SK-N-SH treated with all-trans-retinoic acid at 6 μM for 48 hours (cell line): ENCODE measurements at places on chromosomes 11 and 22.

- no peak for ATAC-seq
These were observed 3.8 kb downstream of the TIMM8B start for GRCh38 chr11:112082729-112083128.

DNA sequence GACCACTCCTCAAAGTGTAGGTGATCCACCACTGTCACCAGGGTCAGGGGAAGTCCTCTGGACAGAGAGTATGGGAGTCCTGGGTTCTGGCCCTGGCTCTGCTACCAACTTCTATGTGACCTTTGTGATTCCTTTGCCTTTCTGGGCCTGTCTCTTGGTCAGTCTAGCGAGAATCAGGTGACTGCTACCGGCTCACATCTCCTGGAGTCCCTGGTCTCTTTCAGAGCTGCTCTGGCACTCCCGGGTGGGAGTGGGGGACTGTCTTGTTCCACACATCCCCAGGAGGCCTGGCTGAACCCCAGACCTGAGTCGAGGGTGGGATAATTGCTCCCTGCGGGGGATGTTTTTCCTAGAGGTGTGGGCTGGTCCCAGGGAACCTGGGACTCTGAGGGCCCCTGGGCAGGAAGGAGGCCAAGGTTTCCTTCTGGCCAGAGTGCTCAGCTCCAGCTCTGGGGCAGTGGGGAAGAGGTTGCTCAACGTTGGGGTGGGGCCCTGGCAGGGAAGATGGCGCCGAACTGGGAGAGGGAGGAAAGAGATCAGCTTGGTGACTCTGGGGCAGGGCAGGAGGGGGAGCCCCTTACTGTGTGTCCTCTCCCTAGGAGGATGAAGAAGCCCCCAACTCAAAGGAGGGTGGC is 2.1 kb downstream of the SOX10 start:
- no peak for ATAC-seq

- peak; percentile 96 for ATAC-seq
These were observed 65.0 kb upstream of the TMEM45B start for GRCh38 chr11:129750343-129751292.

- peak; percentile 6; the same call in 2 of the 3 replicates for ATAC-seq
These were observed 30.7 kb downstream of the PDE2A start for GRCh38 chr11:72643547-72643946.

DNA sequence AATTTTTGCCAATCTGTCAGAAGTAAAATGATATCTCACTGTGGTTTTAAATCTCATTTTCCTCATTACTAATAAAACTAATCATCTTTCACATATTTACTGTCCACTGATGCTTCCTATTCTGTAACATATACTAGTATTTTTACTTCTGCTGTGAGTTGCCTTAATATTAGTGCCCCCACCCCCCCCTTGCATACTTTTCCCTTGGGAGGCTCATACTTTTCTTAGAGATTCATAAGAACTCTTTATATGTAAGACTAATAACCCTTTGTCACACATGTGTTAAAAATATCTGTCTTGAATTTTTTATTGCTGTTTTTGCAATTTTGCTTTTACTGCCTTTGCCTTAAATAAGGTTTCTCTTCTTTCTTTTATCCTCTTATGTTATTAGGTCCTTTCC is 87.2 kb downstream of the PHF21A start:
- no peak for ATAC-seq

DNA sequence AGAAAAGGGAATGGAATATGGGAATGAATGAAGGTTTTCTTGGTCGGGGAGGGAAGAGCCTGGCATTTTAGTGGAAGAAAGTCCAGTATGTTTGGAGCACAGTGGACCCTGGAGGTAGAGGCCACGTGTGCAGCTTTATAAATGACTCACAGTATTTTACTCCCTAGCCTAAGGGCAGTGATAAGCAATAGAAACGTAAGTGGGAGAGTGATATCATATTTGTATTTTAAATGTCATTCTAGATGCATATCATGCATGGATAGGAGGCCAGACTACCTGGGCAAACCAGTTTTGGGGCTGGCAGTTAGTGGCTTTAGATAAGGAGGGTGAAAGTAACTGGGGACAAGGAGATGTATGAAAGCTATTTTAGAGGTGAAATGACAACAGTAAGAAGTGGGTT is 174.1 kb downstream of the ARHGAP42 start:
- no peak for ATAC-seq

GRCh38 chr11:74672956-74673692 is 58.1 kb downstream of the CHRDL2 start:
- ATAC-seq, result peak; percentile 87

DNA sequence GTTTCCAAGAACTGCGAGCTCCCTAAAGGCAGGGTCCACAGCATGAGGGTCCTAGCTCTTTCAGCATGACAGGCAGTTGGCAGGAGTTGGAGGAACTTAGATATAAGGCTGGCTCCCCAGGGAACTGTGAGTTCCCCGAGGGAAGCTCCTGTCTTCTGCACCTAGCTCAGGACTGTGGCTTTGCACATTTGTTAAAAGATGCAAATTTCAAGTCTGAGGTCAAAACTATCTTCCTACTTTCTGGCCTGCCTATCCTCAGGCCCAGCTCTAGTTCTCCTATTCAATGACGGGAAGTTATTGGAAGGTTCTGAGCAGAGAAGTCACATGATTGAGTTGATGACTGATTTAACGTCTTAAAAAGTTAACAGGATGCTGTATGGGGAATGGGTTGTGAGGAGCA is 11.7 kb upstream of the UCP3 start:
- ATAC-seq, result no peak

DNA sequence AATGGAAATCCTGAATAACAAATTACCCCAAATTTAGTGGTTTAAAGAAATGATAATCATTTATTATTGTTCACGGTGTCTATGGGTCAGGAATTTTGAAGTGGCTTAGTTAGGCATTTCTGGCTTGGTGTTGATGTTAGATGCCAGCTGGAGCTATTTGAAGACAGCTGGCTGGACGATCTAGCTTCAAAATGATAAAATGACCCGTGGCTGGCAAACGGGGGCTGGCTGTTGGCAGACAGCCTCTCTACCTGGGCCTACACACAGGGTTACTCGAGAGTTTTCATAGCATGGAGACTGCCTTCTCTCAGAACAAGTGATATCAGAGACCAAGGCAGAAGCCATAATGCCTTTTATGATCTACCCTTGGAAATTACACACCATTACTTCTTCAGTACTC is 285.2 kb downstream of the METTL15 start:
- no peak for ATAC-seq

GRCh38 chr11:119108857-119109221 is 1.7 kb downstream of the C2CD2L start:
- ATAC-seq, result no peak

- ATAC-seq, result no peak
These were observed 22.4 kb downstream of the ENDOD1 start for GRCh38 chr11:95111923-95112540.

DNA sequence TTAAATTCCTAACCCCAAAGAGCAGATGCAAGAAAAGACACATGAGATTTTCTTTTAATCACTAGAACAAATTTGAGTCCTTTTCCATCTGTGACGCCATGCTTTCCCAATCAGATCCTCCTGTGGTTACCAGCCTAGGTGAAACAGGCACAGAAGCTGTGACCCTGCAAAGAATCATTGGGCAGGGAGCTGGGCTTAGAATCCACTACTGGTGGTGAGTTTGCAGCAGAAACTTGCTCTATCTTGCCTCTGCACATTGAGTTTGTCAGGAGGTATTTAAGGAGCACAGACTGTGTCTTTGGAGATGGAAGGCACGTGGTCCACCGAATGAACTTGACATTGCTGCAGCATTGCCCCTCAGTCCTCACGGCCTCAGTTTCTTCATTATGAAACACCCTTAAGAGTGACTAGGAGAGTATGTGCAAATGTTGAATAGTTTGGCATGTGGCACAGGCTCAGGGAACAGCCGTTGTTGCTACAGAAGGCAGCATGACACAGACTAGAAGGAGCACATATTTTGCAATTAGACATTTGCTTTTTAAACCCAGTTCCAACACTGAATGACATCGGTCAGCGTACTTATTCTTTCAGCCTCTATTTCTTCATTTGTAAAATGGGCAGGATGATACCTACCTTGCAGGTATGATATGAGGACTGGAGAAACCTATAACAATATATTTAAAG is 127.6 kb downstream of the DBX1 start:
- no peak for ATAC-seq

- ATAC-seq, result no peak
These were observed 13.0 kb downstream of the GALNT18 start for GRCh38 chr11:11608783-11609232.

DNA sequence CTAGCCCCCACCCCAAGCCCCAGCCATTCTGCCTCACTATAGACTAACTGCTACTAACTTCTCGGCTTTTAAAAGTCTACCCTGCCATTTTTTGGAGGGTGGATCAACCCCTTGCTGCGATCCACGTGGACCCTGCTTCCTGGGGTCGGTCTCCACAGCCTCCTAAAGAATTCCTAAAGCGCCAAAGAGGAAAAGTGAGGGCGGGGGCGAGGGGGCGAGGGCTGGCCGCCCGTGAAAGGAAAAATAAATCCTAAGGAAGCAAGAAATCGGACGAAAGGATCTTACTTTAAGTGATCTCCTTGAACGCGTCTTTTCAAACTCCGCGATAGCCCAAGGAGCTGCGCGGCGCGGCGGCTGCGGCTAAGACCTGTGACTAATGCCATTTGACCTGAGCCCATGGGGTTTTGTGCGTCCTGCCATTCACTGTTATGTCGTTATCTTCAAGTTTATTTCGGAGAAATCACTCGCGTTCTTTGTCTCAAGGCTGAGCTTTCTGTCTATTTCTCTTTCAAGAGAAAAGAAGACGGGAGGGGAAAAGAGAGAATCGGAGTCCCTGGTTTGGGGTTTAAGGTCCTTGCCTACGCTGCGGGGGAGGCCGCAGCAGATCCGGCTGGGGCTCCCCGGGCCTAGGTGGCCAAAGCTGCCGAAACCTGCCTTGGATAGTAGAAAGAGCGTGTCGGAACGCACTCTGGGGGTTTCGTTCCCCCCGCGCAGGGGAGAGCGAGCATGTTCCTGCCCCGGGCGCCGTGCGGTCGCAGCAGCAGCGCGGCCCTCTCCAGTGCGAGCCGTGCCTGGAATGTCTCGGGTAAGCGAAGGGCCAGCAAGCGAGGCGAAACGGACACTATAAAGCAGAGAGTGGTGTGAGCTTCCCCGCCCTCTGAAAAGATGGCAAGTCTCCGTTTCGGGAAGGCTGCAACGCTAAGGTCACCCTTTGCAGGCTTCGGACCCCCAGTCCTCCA is 2.8 kb upstream of the DBX1 start:
- peak; percentile 70 for ATAC-seq

- ATAC-seq, result no peak
These were observed 533.6 kb upstream of the CADM1 start for GRCh38 chr11:116037861-116038260.

DNA sequence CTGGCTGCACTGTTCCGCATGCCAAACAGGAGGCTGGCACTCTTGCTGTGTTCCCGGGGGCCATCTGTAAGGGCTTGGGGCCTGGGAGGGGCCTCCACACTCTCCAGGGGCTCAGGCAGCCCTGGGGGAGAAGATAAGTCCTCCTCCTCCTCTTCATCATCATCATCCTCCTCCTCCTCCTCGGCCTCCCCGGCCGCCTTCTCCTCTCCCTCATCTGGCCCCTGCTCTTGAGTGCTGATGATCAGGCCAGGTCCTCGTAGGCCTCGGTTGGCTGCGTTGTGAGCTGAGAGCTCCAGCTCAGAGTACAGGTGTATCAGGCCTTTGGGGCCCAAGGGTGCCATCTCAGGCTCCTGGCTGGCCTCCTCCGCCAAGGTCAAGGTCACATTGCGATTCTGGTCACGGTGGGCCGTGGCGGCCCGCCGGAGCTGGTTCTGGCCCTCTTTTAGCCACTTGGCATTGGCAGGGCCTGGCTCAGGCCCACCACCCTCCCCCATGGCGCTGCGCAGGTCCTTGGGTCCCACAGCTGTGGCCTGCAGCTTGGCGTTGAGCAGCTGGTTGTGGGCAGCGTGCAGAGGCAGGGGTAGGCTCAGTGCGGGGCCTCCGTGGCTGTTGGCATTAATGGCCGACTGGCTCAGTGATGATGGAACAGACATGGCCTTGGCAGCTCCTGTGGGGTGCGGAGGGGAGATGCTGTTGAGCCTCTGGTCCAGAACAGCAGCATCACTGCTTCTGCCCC is 8.0 kb downstream of the APBB1 start:
- no peak for ATAC-seq

DNA sequence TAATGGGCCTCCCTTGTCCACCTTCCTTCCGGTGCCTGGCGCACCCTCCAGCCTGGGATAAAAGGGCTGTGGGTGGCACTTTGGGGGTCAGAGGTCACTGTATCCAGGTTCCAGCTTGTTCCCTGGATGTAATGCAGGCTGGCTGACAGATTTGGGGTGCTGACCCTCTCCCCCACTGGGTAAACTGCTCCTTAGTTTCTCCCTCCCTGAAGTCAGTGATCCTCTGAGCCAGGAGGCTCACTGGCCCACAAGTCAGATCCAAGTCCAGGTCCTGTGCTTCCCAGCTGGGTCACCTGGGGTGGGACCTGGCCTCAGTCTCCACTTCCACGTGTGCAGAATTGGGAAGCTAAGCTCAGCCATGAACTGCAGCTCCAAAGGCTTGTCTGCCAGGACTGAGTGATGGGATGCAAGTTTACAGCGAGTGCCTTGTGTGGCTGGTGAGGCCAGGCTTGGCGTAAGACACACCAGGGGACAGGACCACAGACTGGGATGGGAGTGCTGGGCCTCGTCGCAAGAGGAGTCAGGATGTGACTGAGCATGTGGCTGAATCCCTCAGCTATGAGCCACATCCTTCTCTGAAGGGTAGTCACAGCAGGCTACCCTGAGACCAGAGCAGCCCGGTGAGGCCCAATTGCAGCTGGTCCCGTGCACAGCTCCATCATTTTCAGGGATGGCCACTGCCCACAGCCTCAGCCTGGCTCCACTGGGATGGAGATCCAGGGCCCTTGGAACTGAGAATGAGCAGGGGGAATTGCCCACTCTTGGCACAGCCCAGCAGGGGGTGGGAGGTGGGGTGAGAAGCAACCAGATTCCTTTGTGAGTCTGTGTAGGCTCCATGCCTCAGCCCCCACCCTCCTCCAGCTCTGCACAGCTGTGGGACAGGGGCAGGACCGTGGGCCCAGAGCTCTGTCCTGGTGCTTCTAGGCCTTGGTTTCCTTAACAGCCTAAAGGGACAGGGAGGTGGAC is 7.2 kb downstream of the SHISA8 start:
- no peak for ATAC-seq

DNA sequence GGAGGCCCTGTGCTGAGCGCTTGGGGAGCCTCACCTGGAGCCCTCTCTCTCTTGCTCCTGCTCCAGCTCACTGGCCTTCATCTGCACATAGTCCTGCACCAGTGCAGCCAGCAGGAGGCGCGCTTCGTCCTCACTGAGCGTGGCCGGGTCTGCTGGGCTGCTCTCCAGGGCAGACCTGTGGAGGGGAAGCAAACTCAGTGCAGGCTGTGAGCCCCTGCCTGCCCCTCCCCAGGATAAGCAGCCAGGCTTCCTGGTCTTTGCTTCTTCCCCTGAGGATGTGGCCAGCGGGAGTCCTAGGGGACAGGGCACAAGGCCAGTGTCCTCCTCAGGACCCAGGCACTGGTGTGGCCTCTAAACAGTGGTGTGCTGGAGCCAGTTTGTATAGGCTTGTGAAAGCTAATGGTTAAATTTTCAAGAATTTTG is 2.2 kb downstream of the CALCA start:
- ATAC-seq, result peak; percentile 79

DNA sequence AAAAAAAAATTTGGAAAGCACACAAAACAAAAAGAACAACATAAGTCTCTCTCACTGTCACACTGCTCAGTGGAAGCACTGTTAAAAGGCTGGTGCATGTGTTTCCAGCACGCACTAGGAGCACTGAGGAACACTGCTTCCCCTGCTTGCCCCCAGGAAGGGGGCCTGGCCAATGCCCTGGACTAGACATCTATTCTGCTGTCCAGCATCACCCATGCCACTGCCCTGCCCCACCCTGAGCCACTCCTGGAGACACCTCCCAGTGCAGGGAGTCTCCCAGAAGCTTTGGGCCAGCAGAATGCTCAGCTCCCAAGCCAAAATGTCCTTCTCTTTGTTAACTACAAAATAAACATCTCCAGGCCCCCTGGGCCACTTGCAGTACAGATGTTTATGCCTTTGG is 49.7 kb upstream of the EMID1 start:
- ATAC-seq, result no peak
